ENCODE measurements at places on chromosomes 7 and 10.

DNA sequence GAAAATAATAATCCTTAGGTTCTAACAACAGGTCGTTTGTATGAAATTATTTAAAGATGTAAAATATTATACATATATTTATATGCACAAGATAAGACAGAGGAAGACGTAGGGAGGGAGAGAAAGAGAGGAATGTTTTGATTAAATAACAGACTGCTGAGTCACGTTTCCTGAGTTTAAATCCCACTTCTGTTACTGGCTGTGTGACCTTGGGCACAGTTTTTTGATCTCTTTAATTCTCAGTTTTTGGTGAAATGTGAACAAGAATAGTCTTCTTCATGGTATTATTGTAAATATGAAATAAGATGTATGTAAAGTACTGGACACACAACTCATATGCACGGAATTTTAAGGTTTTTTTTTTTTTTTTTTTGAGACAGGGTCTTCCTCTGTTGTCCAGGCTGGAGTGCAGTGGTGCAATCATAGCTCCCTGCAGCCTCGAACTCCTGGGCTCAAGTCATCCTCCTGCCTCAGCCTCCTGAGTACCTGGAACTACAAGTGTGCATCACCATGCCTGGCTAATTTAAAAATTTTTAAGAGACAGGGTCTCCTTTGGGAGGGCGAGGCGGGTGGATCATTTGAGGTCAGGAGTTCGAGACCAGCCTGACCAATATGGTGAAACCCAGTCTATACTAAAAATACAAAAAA lies 42.6 kb downstream of the BAMBI start:
- DNase-seq, result no peak

GRCh38 chr10:78744491-78745090 lies 324.2 kb upstream of the ZMIZ1 start:
- DNase-seq, result no peak

DNA sequence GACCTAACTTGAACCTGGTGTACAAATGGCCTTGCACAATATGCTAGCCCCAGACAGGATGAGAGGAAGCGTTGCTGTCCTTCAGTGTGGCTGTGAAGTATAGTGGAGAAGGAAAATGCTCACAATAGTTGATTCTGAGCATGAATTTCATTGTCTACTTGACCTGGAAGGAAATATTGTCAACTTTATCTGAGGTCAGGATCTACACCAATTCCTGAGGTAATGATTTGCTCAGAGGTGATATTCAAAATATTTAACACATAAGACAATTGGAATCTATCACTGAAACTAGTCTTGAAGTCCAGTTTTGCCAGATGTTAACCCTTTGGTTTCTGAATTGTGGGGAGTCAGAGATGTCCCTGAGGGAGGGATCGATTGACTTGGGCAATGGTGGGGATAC lies 20.9 kb upstream of the ICA1 start:
- no peak for DNase-seq

DNA sequence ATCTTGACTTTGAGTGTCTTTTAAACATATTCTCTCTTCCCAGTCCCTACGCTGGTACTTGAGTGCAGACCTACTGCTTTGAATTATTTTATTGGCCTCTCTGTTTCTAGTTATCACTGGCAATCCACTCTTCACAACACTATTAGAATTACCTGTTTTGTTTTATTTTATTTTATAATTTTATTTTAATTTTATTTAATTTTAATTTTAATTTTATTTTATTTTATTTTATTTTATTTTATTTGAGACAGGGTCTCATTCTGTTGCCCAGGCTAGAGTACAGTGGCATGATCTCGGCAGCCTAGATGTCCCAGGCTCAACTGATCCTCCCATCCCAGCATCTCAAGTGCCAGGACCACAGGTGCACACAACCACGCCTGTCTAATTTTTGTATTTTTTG lies 6.8 kb downstream of the STK17A start:
- DNase-seq, result no peak

- peak; percentile 91 for DNase-seq
Observed at GRCh38 chr10:102399217-102400021, 3.9 kb downstream of the NFKB2 start.

DNA sequence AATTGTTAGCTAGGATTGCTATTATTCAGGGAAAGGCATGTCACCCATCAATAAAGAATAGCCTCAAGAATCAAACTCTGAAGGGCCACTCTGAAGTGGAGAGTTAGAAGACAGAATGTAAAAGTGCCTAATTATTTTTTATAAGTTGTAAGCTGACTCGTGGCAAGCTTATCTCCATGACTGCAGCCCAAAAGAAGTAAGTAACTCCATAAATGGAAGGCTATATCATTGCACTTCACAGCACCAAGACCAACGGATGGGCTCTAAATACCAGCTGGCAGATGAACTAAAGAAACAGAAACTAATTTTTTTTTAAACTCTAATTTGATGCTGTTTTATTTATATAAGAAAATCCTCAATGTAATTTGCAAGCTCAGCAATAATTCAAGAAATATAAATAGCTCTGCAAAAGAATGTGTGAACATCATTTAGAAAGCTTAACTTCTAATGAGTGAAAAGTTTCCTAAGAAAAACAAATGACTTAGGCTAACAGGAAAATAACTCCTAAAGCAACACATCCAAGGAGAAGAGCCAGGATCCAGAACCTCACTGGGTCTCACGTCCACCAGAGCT lies 165.5 kb downstream of the SNX13 start:
- DNase-seq, result no peak

- DNase-seq, result no peak
Observed at GRCh38 chr10:62185919-62186692, 82.5 kb downstream of the RTKN2 start.

DNA sequence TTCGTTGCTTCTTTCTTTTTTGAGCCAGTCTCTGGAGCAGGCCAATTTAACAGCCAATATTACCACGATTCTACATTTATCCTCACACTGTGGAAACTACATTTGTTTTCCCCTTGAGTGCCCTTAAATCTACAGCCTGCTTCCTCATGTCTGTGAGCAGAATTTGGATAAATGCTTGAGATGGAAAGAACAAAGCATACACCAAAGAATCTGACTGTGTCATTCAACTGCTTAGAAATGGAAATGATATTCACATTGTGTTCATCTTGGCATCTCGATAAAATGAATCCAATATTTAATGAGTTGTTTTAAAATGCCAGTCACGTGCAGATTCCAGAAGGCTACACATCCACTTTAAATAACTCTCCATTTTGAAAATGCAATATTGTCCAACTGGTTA lies 41.0 kb upstream of the GSDME start:
- no peak for DNase-seq

DNA sequence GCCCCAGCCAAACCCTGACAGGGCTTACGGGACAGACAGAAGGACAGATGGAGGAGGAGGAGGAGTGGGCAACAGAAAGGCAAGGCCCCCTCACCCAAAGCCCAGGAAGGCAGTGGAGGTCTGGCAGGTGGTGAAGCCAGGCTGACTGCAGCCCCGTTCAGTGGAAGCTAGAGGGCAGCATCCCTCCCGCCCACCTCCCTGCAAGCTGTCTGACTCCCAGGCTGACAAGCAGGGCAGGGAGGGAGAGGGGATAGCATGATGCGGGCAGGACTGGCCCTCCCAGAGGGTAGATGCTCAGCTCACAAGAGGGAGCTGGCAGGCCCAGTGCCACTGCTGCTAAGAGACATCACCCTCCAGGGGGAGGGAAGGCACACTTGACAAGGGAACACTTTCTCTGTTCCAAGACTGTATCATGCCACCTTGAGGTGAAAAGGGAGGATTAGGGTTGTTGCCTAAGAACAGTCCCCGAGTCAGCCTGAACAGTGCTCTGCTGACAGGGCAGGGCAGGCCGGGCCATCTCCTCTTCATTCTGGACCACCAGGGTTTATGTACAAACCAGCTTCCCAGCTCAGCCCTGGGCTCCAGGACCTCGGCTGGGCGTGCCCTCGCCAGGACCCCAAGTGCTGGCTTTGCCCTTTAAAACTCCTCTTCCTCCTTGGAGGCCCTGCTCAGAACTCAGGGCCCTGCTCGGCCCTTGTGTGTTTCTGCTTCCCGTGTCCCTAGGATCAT lies 61.8 kb downstream of the RASGEF1A start:
- DNase-seq, result peak; percentile 64

DNA sequence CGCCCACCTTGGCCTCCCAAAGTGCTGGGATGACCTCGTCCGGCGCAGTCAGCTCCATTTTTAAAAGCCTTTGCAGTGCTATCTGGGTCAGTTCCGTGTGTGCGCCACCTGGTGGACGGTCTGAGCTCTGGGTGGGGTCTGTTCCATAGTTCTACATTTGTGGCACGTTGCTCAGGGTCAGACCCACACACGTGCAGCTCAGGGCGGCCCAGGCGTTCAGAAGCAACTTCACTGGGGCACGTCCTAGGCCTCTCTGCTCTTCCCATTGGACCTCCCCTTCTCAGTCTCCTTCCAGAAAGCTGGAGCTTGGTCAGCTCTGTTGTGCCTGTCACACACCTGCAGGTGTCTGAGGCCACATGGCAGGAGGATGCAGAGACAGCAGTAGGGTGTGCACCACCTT lies 137.9 kb downstream of the DNAJB6 start:
- DNase-seq, result no peak

- no peak for DNase-seq
Observed at GRCh38 chr7:33742999-33743587, 162.2 kb upstream of the BMPER start.

- no peak for DNase-seq
Observed at GRCh38 chr10:78362406-78363022, 328.9 kb downstream of the RPS24 start.
